Epithelial cell of prostate (primary cell): ENCODE measurements at places on chromosomes 16 and 17.

DNA sequence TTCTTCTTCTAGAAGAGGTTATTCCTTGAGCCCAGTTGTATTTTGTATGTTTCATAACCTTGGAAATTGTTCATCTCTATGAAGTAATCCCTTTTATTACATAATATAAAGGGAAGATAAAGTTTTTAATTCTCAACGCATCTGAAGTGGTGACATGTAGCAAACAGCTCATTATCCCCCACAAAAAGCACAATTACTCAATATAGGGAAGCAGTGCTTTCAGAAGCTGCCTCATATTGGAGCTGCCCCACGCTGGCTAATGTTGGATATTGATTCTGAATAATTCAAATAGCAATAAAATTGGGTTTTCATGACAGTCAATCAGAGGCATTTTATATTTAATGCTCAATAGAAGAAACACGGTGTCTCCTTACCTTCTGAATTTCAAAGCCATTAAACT is 604.3 kb upstream of the RBFOX1 start:
- DNase-seq, result no peak

- no peak for DNase-seq
Measured at GRCh38 chr17:50834429-50835300, 721 bp upstream of the WFIKKN2 start.

DNA sequence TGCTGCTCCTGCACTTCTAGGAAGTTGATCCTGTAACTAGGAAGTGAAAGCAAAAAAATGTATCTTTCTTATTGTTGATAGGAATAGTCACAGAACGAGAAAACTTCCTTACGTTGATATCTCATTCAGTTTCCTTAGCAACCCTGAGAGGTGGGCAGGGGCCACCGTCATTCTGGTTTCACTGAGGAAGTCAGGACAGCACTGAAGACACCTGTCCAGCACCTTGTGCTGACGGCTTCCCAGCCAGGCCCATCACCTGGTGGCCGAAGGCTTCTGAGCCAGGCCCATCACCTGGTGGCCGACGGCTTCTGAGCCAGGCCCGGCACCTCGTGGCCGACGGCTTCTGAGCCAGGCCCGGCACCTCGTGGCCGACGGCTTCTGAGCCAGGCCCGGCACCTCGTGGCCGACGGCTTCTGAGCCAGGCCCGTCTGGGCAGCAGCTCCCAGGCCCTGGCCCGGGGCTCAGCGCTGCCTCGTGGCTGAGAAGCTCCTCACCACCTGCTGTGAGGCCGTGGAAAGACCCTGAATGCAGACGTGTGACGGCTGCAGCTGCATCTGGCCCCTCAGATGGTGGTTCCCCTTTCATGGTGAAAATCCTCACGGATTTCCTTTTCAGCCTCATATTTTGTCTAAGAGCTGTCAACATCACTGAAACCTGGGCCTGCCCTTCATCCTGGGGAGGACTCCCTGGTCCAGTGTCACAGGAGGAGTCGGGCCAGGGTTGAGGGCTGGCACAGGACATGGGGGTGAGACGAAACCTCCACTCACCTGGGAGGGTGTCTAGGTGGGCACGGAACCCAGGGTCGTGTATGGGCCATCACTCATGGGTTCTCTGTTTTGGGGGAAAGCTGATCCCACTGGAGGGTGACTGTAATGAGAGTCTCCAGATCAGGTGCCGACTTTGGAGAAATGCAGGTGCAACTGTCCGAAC is 33.0 kb upstream of the ZNF750 start:
- no peak for DNase-seq

DNA sequence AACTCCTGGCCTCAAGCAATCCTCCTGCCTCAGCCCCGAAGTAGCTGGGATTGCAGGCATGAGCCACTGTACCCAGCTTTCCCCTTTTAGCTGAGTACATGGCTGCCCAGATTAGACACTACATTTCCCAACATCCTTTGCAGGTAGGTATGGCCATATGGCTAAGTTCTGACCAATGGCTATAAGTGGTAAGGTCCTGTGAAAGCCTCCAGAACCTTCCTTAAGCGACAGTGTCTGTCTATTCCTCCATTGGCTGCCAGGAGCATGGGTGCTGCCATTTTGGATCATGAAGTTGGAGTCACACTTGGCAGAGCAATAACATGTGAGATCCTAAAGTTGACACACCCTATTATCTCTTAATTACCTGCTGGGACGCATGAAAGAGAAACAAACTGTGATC is 24.4 kb upstream of the CRHR1 start:
- DNase-seq, result no peak

- no peak for DNase-seq
Measured at GRCh38 chr16:69903865-69904415, 47.2 kb upstream of the CLEC18A start.

DNA sequence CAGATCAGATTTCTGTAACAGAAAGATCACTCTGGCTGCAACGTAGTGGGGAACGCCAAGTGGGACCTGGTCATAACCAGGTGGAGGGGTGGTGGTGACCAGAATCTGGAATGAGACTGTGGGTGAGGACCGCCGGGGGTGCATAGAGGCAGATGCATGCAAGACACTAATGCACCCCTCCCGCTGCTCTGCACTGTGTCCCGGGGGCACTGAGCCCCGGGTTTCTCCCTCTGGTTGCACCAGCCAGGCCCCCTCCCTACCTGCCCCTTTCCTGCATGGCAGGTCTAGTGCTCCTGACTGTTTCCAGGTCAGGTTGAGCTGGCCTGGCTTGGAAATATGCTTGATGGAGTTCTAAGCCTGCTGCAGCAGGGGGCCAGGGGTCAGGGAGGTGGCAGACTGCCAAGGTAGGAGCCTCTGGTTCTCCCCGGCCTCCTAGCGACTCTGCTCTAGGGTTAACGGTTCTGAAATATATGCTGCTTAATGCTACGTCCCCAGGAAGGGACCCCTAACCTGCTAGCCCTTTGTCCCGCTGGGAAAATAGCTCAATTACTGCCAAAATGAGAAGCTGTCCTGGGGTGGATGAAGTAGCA is 94.3 kb downstream of the SDK2 start:
- DNase-seq, result no peak

DNA sequence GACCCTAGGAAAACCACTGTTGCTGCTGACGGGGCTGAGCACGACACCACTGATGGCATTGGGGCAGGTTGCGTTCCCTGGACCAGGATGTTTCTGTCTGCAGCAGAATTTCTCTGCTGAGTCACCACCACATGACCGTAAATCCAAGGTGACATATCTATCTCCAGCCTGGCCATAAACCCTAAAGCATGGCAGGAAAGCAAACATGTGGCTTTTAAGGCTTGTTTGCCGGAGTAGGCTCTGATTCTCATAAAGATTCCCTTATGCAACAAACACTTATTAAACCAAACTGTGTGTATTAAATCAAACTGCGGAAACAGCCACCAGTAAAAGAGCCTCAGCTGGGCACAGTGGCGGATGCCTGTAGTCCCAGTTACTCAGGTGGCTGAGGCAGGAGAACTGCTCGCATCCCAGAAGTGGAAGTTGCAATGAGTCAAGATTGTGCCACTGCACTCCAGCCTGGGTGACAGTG is 17.3 kb downstream of the MPHOSPH6 start:
- DNase-seq, result peak; percentile 48

- no peak for DNase-seq
Measured at GRCh38 chr17:1447052-1447451, 9.0 kb downstream of the CRK start.

- no peak for DNase-seq
Measured at GRCh38 chr17:11736613-11737312, 138.5 kb downstream of the DNAH9 start.

DNA sequence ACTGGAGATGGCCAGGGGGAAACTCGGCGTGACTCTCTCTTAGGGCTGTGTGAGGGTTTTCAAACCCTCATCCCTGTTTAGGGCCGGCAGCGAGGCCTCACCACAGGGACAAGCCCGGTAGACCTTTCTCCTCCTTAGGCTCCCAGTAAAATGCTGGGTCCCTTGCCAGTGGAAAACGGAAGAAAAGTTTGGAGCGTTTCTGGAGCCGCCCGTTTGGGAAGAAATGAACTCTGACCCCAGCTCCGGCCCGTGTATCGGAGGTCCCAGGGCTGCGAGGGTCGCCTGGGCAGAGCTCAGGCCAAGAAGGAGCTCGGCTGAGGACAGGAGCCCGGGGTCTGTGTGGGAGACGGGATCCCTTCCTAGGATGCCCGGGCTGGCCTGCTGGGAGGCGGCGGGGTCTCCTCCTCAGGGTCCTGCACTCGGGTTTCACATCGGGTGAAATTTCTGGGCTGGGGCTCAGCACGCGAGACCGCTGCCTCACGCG is 23.2 kb downstream of the ZNF213 start:
- DNase-seq, result no peak

DNA sequence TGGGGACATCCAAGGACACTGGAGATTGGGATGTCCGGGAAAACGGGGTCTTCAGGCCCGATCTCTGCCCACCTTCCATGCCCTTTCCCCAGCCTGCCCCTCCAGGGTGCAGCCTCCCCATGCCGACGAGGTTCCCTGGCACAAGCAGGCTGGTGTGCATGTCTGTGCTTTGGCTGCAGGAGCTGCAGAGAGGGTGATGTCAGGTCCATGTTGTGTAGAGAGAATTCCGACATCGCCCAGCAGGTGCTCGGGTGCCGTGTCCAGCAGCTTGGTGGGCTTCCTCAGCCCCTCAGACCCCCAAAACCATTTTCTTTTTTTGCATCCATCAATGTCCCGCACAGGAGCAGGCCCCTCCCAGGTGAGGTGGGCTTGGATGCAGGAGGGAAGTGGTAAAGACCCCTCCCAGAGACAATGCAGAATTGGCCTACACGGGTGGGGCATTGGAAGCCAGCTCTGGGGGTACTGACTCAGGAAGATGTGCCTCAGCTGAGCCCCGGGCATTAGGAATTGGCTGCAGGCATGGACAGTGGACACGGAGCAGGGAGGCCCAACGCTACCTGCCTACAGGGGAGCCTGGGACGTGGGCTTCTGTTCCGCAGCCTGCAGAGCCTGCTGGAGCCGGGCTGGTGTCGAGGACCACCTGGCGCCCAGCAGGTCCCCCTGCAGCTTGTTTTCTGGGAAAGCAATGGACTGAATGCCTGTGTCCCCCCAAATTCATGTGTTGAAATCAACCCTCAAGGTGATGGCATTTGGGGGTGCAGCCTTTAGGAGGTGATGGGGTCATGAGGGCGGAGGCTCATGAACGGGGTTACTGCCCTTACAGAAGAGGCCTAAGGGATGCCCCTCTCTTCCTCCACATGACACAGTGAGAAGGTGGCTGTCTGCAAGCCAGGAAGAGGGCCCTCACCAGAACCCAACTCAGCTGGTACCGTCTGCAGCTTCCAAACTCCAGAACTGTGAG is 97.5 kb downstream of the METRNL start:
- DNase-seq, result no peak

- no peak for DNase-seq
Measured at GRCh38 chr16:71540-72401, 660 bp downstream of the RHBDF1 start.

GRCh38 chr16:21156767-21157467 is 1.6 kb upstream of the LDAF1 start:
- peak; percentile 14 for DNase-seq

- no peak for DNase-seq
Measured at GRCh38 chr17:33732116-33732515, 439.0 kb upstream of the ASIC2 start.

- DNase-seq, result no peak
Measured at GRCh38 chr16:12210258-12210880, 233.8 kb downstream of the SNX29 start.

- DNase-seq, result no peak
Measured at GRCh38 chr16:27676839-27677238, 126.9 kb downstream of the KATNIP start.

GRCh38 chr17:79048826-79049755 is 25.1 kb downstream of the C1QTNF1 start:
- DNase-seq, result no peak

DNA sequence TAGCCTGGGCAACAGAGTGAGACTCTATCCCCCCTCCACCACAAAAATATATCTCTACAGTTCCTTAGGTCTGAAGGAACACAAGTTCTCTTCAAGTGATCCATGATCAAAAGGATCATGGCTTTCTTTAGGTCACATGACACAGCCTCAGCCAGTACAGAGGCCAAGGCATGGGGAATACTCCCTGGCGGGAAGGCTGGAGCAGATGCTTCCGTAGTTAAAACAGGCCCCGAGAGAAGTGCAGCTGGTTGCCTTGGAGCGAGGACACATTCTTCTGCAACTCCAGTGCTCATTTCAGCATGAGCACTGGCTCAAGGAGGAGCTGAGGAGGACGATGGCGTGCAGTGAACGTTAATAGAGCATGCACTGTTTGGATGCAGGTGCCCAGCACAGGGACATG is 13.5 kb downstream of the CDIP1 start:
- DNase-seq, result no peak

GRCh38 chr17:73474370-73474988 is 162.7 kb upstream of the CDC42EP4 start:
- peak; percentile 52 for DNase-seq

- no peak for DNase-seq
Measured at GRCh38 chr17:79513206-79513605, 97.6 kb downstream of the RBFOX3 start.

DNA sequence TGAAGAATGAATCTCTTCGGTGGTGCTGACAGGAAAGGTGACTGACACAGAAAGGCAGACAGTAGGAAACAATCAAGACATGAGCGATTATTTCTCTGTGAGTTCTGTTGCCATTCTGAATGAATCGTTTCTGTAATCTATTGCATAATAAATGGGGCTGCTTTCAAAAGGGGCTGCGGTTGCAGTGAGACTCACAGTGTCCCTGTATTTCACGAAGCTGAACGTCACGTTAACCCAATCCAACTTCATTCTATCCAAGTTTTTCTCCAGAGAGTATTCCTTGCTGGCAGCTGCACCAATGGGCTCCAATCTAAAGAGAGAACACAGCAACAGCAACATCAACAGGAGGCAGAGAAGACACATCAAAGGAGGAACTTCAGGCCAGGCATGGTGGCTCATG is 75.4 kb downstream of the DNAH3 start:
- no peak for DNase-seq

DNA sequence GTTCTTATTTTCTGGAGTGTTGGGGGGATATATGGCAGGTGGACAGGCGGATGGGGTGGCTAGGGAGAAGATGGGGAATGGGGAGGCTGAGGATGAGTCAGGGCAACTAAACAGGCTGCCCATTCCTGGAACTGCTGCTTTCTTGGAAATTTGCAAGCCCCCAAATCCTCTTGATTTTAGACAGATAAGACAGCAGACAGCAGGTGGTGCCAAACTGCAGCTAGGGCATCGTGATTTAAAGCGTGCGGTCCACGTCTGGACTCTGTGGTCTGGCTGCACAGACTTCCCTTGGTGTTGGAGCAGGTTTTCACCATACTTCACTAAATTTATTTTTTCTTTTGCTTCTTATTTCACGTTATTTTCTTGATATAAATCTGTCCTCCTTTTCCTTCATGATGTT is 10.9 kb upstream of the KRT24 start:
- no peak for DNase-seq
